Body of pancreas (tissue), 4 donors: ENCODE measurements at places on chromosomes 6 and 20. TPM values are rescaled to one million over a fixed set of nuclear protein-coding genes. Genes with fewer than 3 reads are reported as not detected.

PACSIN1 gene
- total RNA-seq: 0.52 TPM

PPP1R3G gene
- total RNA-seq: 0.26 TPM

DNA sequence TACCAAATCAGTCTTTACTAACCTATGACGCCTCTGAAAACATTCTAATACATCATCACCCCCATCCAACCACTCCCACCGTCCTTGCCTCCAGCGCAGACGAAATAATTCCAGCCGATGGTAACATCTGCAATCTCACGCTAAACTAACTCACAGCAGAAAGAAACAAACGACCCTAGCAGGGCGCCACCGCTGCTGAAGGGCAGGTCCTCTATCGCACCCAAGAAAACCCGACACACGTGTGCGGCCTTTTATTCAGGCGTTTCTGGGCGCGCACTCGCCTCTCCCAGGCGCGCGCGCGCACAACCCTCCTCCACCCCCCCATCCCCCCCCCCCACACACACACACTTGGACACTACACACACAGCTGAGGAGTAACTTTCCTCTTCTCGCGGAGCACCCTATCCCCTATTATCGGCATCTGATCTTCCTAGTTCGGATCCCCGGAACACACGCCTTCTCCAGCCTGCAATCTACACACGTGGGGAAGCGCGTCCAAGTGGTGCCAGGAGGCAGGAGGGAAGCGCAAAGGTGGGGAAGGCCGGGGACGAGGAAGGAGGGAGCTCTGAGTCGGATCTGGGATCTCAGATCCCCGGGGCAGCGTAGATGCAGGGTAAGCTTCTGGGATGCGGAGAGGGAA is 1.4 kb downstream of the GFOD1 start:
- no peaks in the 10 kb centered on the region for H3K27me3 ChIP-seq
- no peaks in the 10 kb centered on the region for H3K36me3 ChIP-seq
- peak overlapping the region; percentile 24 for H3K4me3 ChIP-seq
- peaks cover 22% of the 10 kb centered on the region for H3K4me1 ChIP-seq

GRCh38 chr20:37853823-37854375 is 49.0 kb upstream of the VSTM2L start:
- H3K27ac ChIP-seq: no peak overlapping the region
- no peak overlapping the region for H3K4me3 ChIP-seq

DNA sequence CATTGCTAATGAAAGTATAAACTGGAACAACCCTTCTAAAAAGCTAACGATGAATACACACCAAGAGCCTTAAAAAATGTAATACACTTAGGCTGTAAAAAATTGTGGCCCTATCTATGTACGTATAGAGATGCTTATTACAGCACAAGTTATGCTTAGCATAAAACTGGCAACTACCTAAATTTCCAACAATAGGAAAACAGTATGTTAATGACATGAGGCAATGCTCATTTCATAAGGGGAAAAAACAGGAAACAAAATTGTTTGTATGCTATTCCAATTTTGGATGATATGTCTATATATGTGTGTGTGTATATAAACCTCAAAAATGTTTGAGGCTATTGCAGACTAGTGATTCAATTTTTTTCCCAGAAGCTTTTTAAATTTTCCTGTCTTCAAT is 82.5 kb downstream of the DTNBP1 start:
- H3K27me3 ChIP-seq: no peaks in the 10 kb centered on the region
- no peak overlapping the region for H3K27ac ChIP-seq
- H3K4me1 ChIP-seq: no peaks in the 10 kb centered on the region
- no peaks in the 10 kb centered on the region for H3K36me3 ChIP-seq
- no peak overlapping the region for H3K4me3 ChIP-seq

DNA sequence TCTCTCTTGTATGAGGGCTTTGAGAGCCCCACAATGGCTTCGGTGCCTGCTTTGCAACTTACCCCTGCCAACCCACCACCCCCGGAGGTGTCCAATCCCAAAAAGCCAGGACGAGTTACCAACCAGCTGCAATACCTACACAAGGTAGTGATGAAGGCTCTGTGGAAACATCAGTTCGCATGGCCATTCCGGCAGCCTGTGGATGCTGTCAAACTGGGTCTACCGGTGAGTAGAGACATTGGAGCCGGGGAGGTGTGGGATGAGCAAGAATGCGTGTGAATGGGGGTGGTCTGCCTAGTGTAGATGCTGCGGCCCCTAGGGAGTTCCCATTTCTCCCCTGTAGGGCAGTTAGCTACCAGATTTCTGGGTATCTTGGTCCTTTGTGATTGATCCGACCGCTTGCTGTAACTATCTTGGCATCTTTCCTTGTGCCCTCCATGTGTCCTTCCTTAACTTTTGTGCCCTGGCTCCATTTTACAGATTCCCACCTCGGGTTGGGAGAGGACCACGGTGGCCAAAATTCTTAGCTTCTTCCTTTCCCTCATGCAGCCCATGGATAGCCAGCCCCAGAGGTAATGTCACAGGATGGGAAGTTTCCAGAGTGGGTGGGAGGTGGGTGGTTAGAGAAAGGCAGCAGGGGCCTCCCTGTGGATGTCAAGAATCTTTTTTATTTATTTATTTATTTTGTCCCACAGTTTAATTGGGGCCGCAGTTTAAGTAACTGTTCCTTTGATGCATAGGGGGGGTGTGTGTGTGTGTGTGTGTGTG is 6.3 kb downstream of the BRD2 start:
- peaks cover 42% of the 10 kb centered on the region for H3K36me3 ChIP-seq
- H3K27me3 ChIP-seq: no peaks in the 10 kb centered on the region
- no peak for DNase-seq
- H3K4me3 ChIP-seq: peak overlapping the region; percentile 83
